NCI-H524 (cell line): ENCODE measurements at places on chromosomes 11 and 22.

- peak; percentile 38 for DNase-seq
Observed at GRCh38 chr22:40855979-40856512, 393 bp downstream of the ST13 start.

- no peak for DNase-seq
Observed at GRCh38 chr11:13091804-13092203, 82.7 kb downstream of the RASSF10 start.

DNA sequence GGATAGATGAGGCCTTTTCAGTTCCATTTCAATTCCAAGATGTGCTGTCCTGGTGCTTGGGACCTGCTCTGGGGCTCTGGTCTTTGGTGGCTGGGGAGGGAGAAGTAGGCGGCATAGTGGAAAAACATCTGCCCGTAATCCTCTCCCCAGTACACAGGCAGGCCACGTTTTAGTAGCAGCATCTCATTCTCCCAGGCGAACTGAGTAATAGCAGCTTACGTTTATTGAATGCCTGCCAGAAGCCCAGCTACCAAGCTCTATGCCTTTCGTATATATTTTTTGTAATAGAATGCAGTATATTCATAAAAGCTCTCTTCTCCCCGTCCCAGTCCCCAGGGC lies 11.4 kb downstream of the ACO2 start:
- DNase-seq = peak; percentile 45

DNA sequence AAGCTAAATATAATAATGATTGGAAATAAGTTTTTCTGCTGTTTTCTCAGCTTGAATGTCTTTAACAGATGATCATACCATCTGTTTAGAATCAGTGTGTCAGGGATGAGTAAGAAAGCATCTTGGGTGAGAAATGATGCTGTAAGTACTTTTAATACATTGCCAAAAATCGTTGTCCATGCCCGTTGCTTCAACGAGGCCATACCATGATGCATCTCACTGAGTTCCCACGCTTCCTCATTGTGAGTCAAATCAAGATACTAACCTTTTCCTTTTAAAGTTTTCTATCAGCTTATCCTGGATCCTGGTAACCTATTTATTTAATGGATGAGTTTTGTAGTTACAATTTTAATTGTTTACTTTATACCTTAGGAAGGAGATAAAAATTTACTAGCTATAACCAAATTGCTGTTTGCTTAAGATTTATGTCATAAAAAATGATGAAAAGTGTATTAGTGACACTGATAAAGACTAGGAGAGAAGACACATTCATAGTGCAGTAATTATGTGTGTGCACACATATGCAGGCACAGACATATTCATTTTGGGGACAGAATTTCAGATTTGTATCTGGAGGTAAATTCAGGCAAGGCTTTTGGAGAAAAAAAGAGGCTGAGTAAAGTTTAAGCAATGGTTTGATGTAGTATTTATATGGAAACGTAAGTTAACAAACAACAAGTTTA lies 154.8 kb downstream of the UVRAG start:
- DNase-seq = no peak

- DNase-seq = peak; percentile 12
Observed at GRCh38 chr11:8357505-8357888, 93.8 kb upstream of the LMO1 start.

DNA sequence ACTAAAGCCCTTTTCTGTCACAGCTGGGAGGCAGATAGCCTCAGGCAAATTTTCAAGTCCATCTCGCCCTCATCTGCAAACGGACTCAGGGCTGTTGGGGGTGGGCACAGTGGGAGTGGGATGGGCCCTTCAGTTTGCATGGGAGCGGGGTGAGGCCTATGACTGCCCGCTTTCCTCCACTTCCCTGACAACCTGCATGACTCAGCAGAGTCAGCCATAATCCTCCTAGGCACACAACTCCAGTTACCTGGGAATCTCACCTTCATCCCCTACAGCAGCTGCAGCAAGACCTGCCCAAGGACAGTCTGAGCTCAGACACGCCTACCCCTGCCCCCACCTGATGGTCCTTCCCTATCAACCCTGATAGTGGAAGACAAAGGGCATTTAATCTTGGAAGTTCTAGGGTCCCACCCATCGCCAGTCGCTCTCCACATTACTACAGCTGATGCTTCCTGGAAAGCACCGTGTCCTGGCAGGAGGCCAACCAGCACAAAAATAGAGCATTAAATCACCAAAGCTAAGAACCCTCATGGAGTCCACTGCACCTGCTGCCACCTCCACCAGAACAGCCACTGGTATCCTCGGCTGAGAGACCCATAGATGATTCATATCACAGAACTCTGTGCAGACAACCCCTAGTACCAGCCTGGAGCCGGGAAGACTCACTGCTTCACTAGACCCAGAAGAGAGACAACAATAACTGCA lies 319.3 kb downstream of the DCDC1 start:
- DNase-seq = peak; percentile 4

- DNase-seq = no peak
Observed at GRCh38 chr11:108196901-108197300, 25.5 kb downstream of the NPAT start.

DNA sequence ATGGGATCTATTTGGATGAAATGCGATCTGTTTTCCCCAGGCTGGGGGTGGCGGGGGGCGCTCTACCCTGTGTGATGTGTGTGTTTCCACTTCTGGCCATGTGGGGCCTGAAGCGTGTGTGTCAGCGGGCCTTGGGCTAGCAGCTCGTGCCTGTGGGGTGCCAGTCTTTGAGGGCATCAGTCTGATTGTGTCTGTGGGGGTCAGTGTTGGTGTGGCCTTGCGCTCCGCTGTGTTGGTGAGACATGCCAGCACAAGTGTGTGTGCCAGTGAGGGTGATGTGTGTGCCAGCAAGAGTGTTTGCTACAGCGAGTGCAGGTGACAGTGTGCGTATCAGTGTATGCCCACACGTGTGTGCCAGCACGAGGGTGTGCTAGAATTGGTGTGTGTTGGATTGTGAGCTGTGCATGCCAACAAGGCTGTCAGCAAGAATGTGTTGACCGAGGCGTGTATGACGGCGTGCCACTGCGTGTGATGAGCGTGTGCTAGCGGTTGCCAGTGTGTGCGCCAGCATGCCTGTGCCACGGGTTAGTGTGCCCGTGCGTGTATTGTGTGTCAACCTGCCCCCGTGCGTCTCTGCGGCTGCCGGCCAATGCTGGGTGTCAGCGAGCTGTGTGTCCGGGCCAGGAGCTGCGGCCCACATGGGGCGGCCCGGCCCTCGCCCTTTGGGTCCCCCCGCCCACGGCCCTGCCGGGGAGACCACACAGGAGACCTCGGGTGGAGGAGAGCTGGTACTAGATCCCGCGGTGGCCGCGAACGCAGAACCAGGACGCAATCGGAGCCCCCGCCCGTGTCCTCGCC lies 519 bp downstream of the ARRB1 start:
- no peak for DNase-seq
